ENCODE measurements at places on chromosomes 13 and 19. TPM values are rescaled to one million over a fixed set of nuclear protein-coding genes. Genes with fewer than 3 reads are reported as not detected.

The TNPO2 gene
- 29.8 TPM for total RNA-seq

The HIF3A gene
- total RNA-seq = 1.2 TPM

The CEACAM7 gene
- not detected for total RNA-seq

The OR7G2 gene
- not detected for total RNA-seq

The CGB3 gene
- total RNA-seq = not detected

The MCF2L gene
- 0.09 TPM for total RNA-seq

The ZNF878 gene
- total RNA-seq = 0.19 TPM

The DIAPH3 gene
- total RNA-seq = 9.1 TPM

The MEF2B gene
- total RNA-seq = not detected

The KLK5 gene
- not detected for total RNA-seq

The NAPSA gene
- not detected for total RNA-seq

The COL4A2 gene
- total RNA-seq = 1,014 TPM

The ZNF433 gene
- total RNA-seq = 2.8 TPM

The VSTM1 gene
- total RNA-seq = not detected

The C19orf47 gene
- total RNA-seq = 4.4 TPM

The ESD gene
- total RNA-seq = 63.2 TPM

The NLRP4 gene
- not detected for total RNA-seq

The GPI gene
- total RNA-seq = 123 TPM

The PCDH20 gene
- total RNA-seq = not detected

The NCAN gene
- total RNA-seq = not detected

The AMH gene
- 0.18 TPM for total RNA-seq

The CCNE1 gene
- total RNA-seq = 6.5 TPM

The HAUS5 gene
- 6.7 TPM for total RNA-seq

The CGB1 gene
- not detected for total RNA-seq

The CADM4 gene
- 5.8 TPM for total RNA-seq
